ENCODE measurements at places on chromosomes 5 and 9.

- DNase-seq, result no peak
Measured at GRCh38 chr9:20604562-20604961, 17.7 kb downstream of the MLLT3 start.

- no peak for DNase-seq
Measured at GRCh38 chr9:84754461-84754860, 84.9 kb downstream of the NTRK2 start.

DNA sequence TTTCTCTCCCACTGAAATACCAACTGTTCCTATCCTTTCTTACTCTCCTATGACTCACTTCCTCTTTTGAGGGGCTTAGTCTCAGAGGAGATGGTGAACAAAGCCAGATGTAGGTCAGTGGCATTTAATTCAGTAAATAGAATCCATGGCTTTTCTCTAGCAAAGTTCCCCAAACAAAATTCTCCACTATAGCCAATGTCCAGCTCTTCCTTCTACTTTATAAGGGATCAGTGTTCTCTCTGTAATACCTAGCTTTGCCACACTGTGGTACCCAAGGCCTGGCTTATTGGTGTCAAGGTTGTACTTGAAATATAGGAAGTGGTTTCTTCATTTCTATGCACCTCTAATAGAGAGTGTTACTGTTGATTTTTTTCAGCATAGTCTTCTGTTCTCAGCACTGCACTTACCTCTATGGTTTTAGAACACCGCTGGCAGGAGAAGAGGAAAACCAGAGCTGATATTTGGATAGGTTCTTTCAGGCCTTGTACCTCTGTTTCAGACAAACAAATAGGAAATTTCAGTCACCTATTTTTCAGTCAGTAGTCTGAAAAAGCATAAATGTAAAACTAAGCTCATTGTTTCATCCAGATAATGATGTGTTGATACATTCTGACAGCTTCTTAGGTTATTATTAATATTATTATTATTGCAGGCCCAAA, 40.6 kb upstream of the ITGA2 start:
- peak; percentile 23 for DNase-seq

DNA sequence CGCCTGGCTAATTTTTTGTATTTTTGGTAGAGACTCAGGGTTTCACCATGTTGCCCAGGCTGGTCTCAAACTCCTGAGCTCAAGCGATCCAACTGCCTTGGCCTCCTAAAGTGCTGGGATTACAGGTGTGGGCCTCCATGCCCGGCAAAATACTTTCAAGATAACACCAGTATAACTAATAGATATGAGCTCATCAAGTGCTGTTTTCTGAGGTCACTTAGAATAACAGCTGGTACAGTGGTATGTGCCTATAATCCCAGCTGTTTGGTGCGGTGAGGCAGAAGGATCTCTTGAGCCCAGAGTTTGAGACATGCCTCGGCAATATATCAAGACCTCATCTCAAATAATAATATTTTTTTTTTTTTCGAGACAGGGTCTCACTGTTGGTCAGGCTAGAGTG, 30.5 kb upstream of the CREBRF start:
- DNase-seq, result no peak

DNA sequence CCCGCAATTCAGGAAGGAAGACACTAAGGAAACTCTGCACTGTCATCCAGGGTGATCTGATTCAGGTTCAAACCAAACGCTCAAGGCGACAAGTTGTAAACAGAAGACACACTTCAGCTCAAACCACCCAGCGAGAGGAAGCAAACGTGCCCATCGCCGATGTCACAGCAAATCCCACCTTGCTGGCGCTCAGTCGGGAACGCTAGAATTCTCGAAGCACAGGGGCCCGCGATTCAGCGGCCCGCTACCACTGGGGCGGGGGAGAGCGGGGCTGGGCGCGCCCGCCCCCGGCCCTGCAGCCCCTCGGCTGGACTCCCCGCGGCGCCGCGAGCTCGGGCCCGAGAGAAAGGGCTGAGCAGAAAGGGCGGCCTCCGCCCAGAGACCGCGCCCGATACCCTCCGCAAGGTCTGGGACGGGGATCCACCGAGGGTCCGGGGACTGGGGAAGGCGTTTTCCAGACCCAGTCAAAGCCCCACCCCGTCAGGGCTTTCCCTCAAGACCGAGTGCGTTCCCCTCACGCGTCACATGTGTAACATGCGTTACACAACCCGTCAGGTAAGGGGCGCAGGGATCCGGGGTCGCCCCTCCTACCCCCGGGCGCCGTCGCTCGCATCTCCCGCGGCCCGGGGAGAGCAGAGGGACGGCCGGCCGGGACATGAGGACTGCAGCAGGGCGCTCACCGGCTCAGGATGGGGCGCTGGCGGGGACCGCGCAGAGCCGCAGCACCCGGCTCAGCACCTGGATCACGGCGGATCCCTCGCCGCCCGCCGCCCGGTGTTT, 469 bp downstream of the AGTPBP1 start:
- peak; percentile 98 for DNase-seq

DNA sequence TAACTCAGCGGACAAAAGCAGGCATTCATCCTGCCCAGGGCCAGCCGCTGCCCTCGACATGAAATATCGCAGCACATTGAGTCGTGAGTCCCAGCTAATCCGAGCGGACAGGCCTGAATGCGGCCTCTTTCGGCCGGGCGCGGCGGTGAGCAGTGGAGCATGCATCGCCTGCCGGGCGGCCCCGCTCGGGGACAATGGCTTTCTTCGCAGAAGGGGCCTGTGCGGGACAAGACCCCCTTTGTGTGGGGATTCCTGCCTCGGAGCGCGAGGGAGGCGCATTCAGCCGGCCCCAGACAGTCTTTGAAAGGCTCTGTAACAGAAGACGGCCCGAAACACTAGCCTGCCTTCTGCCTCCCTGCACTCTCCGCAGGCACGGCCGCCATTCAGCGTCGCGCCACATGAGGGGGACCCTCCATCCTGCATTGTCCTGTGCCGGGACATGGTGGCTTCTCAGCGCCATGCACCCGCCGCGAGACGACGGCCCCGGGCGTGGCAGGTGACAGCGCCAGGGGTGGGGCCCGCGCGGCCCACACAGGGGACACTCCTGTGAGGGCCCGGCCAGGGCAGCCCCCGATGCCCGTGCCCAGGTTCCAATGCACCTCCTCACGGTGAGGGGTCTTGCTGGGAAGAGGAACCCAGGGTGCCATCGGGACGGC, 52.0 kb downstream of the EXD3 start:
- DNase-seq, result peak; percentile 75

- DNase-seq, result no peak
Measured at GRCh38 chr5:74113927-74114326, 487.9 kb downstream of the ARHGEF28 start.

GRCh38 chr5:81989204-81989603, 17.4 kb downstream of the ATG10 start:
- DNase-seq, result no peak

- DNase-seq, result no peak
Measured at GRCh38 chr9:104872656-104873488, 55.1 kb downstream of the ABCA1 start.

DNA sequence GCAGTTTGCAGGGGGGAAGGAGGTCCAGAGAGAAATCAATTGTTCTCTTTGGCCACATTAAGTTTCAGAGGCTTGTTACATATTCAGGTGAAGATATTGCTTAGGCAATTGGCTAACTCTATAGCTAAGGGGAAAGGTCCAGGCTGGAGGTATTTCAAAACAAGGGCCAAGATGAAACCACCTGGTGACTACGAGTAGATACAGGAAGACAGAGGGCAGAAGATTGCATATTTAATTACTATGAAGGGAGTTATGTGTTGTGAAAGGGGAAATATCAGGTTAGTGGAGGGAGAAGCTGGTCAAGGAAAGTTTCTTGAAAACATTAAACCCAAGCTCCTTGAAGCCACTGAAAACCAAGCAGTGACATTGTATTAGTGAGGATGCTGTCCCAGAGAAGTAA, 1.9 kb upstream of the RAD23B start:
- DNase-seq, result no peak

GRCh38 chr5:102077920-102078319, 218.2 kb downstream of the SLCO4C1 start:
- DNase-seq, result no peak

GRCh38 chr9:3277200-3277599, 248.6 kb downstream of the RFX3 start:
- DNase-seq, result no peak

GRCh38 chr5:31427013-31427723, 104.7 kb downstream of the DROSHA start:
- no peak for DNase-seq

- DNase-seq, result no peak
Measured at GRCh38 chr5:15510831-15511230, 10.9 kb downstream of the FBXL7 start.

DNA sequence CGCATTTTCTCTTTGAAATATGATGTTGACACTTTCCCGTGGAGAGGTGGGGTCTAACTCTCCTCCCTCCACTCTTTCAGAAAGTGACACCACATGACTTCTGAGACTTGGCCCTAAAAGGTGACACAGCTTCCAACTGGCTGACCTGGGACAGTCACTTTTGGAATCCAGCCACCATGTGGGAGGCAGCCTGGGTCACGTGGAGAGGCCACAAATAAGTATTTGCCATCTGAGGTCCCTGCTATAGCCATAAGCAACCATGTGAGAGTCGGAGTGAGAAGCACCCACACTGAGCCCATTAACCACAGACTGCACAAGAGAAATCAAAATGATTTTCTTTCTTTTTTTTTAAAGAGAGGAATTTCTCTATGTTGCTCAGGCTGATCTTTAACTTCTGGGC, 4.1 kb upstream of the PHYKPL start:
- no peak for DNase-seq

GRCh38 chr9:107593224-107593870, 103.8 kb upstream of the KLF4 start:
- no peak for DNase-seq

DNA sequence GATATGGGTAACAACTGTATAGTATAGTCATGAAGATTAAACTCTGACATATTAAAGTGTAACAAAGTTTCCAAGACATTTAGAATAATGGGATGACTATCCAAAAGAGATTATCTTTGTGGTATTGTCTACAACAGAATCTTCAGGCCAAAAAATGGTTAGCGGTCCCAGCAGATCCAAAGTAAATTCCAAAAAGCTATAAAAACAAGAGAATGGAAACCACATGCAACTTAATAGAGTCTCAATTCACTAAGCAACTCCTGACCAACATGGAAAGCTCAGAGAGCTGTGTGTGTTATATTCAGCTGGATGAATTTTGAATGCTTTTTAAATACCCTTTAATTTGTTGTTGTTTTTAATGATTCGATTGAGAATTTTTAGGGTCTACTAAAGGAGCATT, 688.2 kb downstream of the CETN3 start:
- DNase-seq, result no peak

GRCh38 chr5:142118155-142118686, 9.6 kb downstream of the NDFIP1 start:
- DNase-seq, result no peak

GRCh38 chr5:4208996-4209395, 613.4 kb downstream of the IRX1 start:
- no peak for DNase-seq

GRCh38 chr9:104912606-104913005, 15.3 kb downstream of the ABCA1 start:
- no peak for DNase-seq

DNA sequence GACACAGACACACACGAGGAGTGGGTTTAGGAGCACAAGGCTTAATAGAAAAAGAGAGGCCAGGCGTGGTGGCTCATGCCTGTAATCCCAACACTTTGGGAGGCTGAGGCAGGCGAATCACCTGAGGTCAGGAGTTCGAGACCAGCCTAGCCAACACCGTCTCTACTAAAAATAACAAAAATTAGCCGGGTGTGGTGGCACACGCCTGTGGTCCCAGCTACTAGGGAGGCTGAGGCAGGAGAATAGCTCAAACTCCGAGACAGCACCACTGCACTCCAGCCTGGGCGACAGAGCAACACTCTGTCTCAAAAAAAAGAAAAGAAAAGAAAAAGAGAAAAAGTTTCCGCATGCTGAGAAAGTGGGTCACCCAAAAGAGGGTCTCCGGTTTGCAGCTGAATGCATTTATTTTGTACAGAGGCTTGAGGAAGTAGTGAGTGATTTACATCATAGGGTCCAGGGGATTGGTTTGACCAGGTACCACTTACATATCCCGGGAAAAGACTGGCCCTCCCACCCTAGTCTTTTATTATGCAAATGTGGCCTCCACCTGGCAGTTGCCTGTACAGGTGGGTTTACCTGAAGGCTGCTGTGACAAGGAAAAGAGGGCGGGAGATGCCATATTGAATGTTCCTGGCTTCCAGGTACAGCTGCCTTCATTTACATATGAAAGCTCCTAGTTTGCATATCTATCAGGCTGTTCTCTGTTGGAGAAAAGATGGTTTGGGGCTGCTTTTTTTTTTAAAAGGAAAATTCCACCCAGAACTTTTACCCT, 366.2 kb upstream of the GRAMD2B start:
- no peak for DNase-seq

GRCh38 chr5:95392593-95393182, 1.5 kb downstream of the FAM81B start:
- DNase-seq, result peak; percentile 36

- DNase-seq, result no peak
Measured at GRCh38 chr9:106727969-106728368, 135.0 kb upstream of the ZNF462 start.

DNA sequence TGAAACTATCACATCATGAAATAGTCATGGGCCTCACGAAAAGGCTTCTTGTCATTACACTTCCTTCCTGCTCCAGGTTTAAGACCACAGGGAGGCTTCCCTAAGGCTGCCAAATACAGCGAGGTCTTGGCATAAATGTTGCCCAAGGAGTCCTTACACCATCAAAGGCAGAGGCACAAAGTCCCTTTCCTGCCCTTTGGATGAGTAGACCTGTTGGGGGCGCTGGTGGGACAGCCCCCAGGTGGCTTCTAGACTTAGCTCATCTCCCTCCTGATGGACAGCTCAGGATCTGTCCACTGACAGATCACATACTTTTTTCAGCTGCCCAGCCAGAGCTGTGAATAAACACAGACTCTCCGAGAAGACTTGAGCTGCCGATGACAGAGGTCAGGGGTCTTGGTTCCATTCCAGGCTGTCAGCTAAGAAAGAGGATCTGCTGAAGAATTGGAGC, 15.5 kb upstream of the MEGF9 start:
- no peak for DNase-seq

DNA sequence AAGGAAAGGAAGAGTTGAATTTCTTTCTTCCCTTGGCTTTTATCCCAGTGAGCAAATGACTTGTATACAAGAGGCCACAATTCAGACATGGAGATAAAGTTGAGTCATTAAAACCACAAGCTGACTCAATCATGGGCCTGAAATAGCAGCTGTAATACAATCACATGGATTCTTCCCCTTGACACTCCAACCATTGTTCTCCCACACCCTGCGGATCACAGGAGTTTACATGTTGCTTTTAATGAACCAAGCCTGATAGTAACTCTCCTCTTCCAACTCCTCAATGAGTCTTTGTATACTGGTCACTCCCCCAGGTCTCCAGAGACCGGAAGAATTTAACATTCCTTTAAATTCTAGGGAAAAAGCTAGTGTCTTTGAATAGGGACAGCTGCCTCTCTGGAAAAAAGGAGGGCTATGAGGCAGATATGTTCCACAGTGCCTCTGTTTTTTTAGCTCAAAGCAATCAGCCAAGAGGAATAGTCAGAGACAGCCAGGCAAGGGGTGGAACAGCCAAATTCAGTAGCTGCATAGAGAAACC, 32.4 kb downstream of the PCDHGC5 start:
- peak; percentile 51 for DNase-seq

- DNase-seq, result no peak
Measured at GRCh38 chr9:106887066-106887465, 24.1 kb downstream of the ZNF462 start.
